ENCODE measurements at places on chromosomes 6 and 20. TPM values are rescaled to one million over a fixed set of nuclear protein-coding genes. Genes with fewer than 3 reads are reported as not detected.

GRCh38 chr6:47405273-47405672, 72.3 kb upstream of the CD2AP start:
- DNase-seq, result no peak

DNA sequence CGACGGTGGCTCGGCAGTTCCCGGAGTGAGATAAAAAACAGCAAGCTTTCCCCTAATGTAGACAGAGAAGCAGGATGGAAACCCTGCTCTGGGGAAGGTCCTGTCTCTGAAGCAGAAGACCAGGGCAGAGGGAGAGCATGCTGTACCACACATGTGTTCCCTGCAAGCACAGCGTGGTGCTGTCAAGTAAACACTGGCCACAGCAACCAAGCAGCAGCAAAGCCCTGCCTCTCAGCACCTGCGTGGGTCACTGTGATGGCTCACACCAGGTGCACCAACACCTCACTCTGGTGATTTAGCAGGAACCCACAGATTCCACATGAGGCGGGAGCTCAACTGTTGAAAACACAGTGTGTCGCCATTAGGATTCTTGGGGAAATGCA, 65.2 kb upstream of the TXNDC5 start:
- DNase-seq, result no peak

DNA sequence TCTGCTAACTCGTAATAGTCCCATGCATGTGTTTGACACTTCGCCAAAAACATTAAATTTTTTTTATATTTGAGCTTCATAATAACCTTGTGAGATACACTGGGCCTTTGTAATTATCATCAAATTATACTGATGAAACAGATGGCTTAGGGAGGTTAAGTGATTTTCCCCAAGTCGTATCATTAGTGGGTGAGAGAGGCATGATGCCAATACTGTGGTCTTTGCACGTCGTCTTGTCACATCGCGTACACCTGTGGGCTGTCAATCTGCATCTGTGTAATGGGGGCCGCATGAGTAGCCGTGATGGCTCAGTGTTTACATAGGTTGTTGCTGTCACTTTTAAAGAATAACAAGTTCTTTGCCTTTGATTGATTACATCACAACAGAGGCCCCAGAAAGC, 1.7 kb downstream of the PRL start:
- DNase-seq, result no peak

The CAGE1 gene
- not detected for polyA plus RNA-seq

The POU5F1 gene
- 0.94 TPM for polyA plus RNA-seq

GRCh38 chr6:27894839-27895762, 17.1 kb downstream of the OR2B2 start:
- peak; percentile 91 for DNase-seq

GRCh38 chr6:11702089-11702488, 76.5 kb downstream of the ADTRP start:
- DNase-seq, result no peak

DNA sequence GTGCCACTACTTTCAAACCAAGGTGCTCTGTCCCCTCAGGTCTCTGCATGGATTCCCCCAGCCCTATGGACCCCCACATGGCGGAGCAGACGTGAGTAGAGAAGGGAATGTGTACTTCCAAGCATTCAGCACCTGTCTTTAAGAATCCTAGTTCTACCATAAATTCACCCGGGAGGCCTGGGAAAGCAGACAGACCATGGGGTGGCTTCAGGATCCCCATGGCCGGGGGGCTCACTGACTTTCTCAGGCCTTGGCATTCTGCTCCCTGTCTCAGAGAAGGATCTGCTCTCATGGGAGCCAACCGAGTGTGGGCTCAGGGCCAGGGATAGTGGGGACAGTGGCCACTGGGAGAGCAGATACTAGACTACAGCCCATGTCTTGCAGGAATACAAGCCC, 2.3 kb downstream of the CDC25B start:
- no peak for DNase-seq

DNA sequence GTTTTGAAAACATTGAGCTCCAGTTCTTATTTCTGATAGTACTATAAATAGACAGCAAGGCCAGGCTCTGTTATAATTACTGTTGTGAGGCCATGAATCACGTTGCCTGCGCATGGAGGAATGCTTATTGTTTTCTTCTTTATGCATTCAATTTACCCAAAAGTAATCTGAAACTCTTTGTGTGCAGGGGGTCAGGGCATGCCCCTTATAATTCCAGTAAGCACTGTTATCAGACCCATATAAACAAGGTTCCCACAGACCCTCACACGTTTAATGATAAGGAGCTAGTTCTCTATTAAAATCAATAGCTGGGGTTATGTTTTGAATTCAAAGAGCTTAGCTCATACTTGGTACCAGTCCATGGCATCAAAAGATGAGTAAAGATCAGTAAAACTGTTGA, 174.8 kb upstream of the ARG1 start:
- DNase-seq, result no peak

DNA sequence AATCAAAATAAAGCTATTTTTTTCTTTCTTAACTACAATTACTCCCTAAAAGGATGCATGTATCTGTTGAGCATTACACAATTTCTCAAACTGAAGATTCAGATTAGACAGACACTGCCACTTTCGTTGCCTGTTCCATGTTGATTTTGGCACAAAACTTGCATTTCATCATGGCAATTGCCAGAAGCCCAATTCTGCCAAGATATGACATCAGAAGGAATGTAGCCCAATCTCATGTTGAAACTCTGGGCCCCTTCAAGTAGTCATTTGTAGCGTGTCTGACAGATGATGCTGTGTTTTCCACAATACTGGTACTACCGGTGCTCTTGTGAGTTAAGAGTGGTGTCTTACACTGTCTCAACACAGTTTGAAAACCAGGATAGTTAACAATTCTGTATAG, 705.4 kb downstream of the PTPRT start:
- DNase-seq, result no peak

GRCh38 chr6:90530882-90531281, 56.0 kb downstream of the MAP3K7 start:
- no peak for DNase-seq

- no peak for DNase-seq
These were observed 54.9 kb downstream of the RPP40 start for GRCh38 chr6:4948781-4949450.

All from endothelial cell of umbilical vein (primary cell).